Omental fat pad (tissue), 4 donors: ENCODE measurements at places on chromosomes 16 and 17.

GRCh38 chr17:37410357-37410756 is 3.7 kb downstream of the TADA2A start:
- DNase-seq, result no peak

- DNase-seq, result no peak
These were observed 1.0 kb downstream of the BAHCC1 start for GRCh38 chr17:81396278-81396721.

GRCh38 chr16:23788685-23789084 is 33.9 kb downstream of the CHP2 start:
- DNase-seq, result no peak

GRCh38 chr16:25045696-25046381 is 30.7 kb upstream of the ARHGAP17 start:
- no peak for DNase-seq

- no peak for DNase-seq
These were observed 22.9 kb downstream of the ITPRIPL2 start for GRCh38 chr16:19136549-19137196.
